ENCODE measurements at places on chromosomes 11 and 22. TPM values are rescaled to one million over a fixed set of nuclear protein-coding genes. Genes with fewer than 3 reads are reported as not detected.

Gene IGLL5
- total RNA-seq: not detected

Gene SORL1
- total RNA-seq: 0.38 TPM

Gene MFRP
- under 0.01 TPM for total RNA-seq

Gene TSPAN32
- not detected for total RNA-seq

Gene OR4C11
- total RNA-seq: not detected

Gene UBQLNL
- total RNA-seq: not detected

Gene BTBD10
- 75.1 TPM for total RNA-seq

Gene KCNJ1
- 0.06 TPM for total RNA-seq

Gene CCDC188
- 9.2 TPM for total RNA-seq

Gene LARGE2
- total RNA-seq: not detected

Gene C11orf97
- total RNA-seq: not detected

Gene ATXN10
- 138 TPM for total RNA-seq

Gene WBP2NL
- total RNA-seq: 0.16 TPM

Gene TMEM138
- total RNA-seq: 5.5 TPM

Gene KRTAP5-7
- total RNA-seq: 0.16 TPM

Gene RAB38
- 1.9 TPM for total RNA-seq

Gene OR2AG1
- under 0.01 TPM for total RNA-seq

Gene CRYBB3
- total RNA-seq: not detected

Gene MPZL2
- 78.2 TPM for total RNA-seq

Gene HOATZ
- total RNA-seq: not detected

Gene C11orf65
- total RNA-seq: not detected

Gene TP53AIP1
- total RNA-seq: not detected

Gene GAL
- 0.19 TPM for total RNA-seq

Gene SMIM38
- not detected for total RNA-seq
